ENCODE measurements at places on chromosomes 2 and 18.

DNA sequence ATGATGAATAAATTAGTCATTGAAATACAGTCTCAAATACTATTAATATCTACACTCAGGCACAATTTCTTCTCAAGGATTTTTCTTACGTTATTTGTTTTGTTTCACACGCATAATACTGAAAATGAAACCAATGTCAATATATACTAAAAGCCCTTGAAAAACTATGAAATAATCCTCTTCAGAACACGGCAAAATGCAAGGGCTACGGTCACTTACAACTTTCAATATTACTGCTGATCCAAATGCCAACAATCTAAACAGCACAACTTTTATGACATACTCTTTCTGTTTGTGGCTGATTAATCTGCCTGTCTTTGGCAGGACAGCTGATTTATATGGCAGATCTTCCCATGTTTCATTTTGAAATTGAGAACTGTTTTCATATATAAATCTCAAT lies 68.3 kb downstream of the LRPPRC start:
- no peak for DNase-seq

GRCh38 chr2:26847655-26848335 lies at the start of gene DPYSL5:
TSS of gene DPYSL5 (plus strand) at chr2:26848132. CDS start at chr2:26898500, 50,368 bp downstream.
- DNase-seq, result no peak

DNA sequence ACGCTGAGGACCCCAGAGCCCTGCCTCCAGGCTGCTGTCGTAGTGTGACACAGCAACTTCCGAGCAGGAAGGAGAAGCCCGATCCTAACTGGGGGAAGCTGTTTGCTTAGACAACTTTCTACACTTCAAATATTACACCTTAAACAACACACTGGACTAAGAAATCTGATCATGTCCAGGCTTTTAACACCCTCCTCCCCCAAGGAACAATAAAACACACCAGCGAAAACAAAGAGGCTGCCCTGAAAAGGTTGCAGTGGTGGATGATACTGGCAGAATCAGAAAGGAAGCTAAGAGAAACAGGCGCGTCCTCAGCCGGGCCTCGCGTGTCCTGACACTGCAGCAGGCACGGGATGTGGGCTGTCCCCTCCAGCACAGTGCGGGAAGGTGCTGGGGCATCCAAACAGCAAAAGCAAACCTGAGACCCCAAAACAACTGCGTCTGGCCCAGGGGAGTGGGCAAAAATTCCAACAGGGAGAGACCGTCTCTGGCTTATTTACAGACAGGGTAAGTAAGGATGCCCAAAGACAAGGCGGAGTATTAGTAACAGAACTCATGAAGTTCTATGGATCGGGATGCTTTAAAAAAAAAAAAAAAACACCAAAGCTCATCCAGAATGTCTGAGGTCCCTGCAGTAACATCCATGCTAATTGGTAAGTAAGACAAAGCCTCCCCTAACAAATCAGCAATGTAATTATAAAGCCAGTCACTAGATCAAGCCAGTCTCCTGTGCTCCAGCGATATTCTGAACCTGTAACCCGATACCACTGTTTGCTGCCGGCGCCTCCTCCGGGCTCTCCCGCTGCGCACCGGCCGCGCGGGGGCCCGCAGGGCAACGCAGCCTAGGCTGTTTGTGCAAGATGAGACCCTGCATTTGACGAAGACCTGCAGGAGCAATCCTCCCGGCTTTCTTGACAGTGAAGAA lies 9.0 kb downstream of the SERTAD2 start:
- DNase-seq, result peak; percentile 83

- peak; percentile 37 for DNase-seq
Measured at GRCh38 chr18:14975431-14975830, 227.5 kb downstream of the ANKRD30B start.

DNA sequence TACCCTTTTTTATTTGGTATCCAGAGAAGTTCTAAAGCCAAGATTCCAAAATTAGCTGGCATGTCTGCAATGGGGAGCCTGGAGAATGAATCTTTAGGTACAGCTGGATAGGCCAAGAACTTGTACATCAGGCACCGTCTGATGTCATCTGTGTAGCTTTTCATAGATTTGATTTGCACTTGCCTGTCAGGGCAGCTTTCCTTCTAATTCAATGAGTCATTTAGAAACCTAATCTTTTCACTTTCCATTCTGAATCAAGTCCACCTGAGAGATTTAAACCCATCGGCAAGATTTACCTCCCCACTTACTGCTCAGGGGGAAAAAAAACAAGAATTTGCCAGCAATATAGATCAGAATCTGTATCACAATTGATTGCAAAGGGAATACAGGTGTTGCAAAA lies 60.9 kb upstream of the ACAA2 start:
- DNase-seq, result no peak

DNA sequence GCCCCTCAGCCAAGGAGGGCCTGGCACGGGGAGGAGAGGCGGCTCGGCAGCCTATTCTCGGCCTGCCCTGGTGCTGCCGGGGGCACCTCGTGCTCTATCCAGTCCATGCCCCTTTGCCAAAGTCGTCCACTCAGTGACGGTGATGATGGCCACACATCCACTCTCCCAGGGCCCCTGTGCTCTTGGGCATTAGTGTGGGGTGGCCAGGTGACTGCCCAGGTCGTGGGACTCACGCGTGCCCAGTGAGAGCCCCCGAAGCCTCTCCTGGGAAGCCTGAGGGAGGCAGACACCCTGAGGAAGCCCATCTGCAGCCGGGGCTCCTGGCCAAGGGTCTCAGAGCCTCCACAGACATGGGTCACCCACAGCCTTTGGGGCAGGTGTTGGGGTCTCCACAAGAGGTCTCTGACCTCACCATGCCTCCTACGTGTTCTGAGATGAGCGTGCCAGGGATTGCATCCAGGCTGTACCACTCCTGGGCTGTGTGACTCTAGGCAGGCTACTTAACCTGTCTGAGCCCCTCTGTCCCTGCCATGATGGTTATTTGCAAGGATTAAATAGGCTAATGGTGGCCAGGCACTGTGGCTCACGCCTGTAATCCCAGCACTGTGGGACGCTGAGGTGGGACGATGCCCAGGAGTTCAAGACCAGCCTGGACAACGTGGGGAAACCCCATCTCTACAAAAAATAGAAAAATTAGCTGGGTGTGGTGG lies 12.9 kb downstream of the RAMP1 start:
- no peak for DNase-seq

DNA sequence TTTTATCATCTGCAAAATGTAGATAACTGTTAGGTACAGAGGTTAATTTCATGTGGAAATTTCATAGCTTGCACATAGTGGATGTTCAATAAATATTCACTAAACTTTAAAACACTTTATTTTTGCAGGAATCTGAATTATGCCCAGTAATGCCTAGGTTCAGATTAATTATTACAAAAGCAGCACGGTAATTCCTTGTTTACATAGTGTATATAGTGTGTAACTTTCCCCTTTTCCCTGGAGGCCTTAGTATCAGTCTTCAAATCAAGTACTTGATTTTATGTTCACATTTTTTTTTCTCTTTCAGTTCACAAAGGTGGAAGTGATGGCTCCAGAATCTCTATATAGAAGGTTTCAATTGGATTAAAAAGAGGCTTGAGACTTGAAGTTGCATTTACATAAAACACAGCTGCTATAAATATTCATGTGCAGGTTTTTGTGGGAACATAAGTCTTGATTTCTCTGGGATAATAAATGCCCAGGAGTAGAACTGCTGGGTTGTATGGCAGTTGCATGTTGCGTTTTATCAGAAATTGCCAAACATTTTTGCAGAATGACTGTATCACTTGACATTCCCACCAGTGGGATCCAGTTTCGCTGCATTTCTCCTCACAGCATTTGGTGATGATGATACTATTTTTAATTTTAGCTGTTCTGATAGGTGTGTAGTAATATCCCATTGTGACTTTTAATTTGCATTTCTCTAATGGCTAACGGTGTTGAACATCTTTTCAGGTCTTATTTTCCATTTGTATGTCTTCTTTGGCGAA lies 27.6 kb upstream of the LGALSL start:
- DNase-seq, result peak; percentile 35

- no peak for DNase-seq
Measured at GRCh38 chr2:122639176-122639575, 883.7 kb downstream of the TSN start.

- DNase-seq, result no peak
Measured at GRCh38 chr2:143807671-143808070, 678.5 kb downstream of the ARHGAP15 start.

DNA sequence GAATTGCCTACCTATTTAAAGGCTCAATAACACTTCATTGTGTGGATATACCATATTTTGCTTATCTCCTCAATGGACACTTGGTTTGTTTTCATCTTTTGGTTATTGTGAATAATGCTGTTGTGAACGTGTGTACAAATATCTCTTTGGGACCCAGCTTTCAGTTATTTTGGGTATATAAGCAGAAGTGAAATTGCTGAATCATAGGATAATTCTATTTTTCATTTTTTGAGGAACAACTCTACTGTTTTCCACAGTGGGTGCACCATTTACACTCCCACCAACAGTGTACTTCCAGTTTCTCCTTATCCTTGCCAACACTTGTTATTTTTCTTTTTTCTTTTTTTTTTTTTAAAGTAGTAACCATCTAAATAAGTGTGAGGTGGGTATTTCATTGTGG lies 29.0 kb downstream of the PTPN4 start:
- no peak for DNase-seq

DNA sequence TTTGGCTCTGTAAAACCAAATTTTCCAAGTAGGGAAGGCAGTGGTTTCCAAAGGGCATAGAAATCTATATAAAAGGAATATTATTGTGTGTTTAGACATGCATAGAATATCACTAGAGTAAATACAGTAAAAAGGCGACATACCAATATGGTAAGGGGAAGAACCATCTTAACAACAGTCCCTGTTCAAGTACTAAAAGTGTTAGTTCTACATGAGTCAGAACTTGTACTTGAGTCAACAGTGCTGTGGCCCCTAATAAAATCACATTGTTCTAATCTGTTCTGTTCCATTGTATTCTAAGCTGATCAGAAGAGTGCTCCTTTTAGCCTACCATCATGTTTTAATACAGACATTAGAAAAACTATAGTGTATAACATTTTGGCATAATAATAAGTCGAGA lies 36.1 kb upstream of the TNFRSF11A start:
- DNase-seq, result no peak

DNA sequence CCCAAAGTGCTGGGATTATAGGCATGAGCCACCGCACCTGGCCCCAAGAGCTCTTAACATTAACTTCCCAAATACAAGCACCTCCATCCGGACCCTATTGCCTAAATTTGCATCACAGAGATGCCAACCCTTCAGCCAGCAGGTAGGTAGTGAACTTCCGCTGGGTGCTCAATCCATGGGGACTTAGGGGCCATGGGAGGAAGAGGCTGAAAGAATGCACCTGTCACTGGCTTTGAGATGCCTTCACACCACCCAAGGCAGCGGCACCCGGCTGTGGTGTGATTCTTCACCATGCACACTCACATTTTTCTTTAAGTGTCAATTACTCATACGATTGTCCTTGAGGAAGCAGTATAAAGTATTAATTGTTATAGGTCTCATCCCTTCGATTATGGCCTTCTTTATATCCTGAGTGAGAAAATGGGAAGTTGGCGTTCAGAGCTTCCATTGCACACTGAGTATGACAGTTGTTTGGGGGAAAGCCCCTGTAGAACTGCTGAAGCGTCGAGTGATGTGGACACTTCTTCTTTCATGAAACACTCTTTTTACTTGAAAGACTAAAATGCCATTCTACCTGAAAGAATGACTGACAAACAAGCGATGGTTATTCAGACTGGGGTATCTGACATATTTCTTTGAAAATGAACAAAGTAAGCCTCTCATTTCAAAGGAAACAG lies 51.8 kb upstream of the BIN1 start:
- no peak for DNase-seq

DNA sequence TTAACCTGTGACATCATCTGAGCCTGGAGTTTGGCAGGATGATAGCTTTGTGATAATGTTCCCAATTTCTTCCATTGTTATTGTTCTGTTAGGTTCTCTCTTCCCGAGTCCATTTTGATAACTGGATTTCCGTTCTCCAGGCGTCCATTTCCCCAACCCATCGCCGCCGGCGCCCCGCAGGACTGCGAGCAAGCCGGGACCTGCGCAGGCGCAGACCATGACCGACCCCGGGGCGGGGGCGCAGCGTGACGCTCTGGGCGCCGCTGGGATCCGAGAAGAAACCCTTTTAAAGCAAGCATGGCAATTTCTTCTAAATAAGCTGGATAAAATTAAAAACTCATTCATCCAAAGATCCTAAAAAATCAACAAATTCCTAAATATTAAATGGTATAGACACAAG lies at the start of gene SLC25A52:
Gene SLC25A52, minus strand, starts transcription at position 186 of the 400 bp plus-strand sequence. CDS start 219 bp downstream, outside the sequence.
- DNase-seq, result no peak

DNA sequence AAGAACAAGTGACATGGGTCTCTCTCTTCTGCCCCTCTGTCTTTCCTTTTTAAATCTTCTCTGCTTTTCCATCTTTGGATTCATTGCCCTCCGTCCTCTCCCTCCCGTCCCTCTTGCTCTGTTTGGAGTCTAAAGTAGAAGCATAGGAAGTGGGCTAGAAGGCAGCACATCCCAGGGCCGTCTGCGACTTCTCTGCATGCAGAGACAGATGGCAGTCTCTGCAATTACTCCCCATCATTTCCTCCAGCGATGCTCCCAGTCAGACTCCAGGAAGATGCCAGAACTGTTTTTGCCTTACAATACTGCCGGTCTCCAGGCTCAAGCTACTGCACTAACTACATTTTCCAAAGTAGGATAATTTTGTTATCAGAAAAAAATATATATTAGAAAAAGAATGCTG lies 35.2 kb upstream of the LPIN2 start:
- DNase-seq, result no peak

DNA sequence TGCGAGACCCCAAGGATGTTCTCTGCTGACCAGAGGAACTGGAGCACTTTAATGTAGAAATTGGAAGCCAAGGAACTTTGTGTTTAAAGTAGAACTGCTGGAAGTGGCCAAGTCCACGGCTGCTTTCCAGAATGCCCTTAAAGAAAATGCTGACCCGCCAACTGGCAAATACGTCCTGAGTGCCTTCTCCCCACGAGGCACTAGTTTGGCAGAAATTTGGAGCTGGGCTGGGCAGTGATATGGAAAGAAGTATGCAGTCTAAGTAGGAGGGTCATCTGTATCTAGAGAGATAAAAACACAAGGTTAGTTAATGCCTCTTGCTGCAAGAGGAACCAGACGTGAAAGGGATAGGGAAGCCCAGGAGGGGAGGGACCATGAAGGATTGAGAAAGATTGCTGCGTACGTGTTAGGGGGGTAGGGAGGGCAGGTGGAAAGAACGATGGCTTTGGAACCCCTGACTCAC lies 59.3 kb upstream of the RFX8 start:
- no peak for DNase-seq

DNA sequence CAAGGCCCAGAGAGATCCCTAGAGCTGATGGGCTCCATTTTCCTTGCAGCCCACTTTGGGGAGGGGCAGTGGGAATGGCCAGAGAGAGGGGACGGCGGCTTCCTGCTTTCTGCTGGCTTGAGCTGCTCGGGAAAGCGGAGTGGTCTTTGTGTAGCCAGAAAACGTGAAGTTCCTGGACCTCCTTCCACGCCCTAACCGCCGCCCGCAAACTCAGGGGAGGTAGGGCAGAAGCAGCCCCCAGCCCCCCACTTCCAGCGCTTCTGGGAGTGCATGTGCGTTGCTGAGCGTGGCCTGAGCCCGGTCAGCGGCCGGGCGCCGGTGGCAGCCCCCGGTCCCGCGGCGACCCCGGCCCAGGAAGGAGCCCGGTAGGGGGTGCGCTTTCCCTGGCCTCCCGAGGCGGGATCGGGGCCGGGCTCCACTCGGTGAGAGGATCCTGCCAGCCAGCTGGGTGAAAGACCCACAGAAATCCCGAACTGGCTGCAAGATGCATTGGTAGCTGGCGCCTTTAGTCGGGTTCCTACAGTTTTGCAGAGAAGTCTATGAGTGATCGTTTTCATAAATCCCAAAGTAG lies 25.3 kb upstream of the BOD1L2 start:
- DNase-seq, result no peak

- no peak for DNase-seq
Measured at GRCh38 chr2:231393149-231394131, 2.1 kb upstream of the B3GNT7 start.

- DNase-seq, result no peak
Measured at GRCh38 chr2:159558479-159558878, 57.9 kb downstream of the BAZ2B start.

Data from HT1080 (cell line).